ENCODE measurements at places on chromosomes 5 and 9.

DNA sequence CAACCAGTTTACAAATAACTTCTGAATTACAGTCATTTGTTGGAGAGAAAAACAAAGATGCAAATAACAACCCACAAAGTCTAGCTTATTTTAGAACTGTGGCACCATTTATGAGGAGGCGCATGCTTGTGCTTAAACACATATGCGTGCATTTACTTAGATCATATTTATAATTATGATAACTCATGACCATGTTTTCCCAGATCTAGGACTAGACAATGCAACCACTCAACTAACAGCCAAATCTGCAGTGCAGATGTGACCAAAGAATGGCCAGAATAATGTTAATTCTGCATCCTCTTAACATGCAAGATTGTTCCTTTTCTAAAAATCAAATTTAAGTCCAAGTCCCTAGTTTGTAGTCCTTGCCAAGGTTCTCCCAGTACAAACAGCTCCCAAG is 167.3 kb upstream of the FST start:
- DNase-seq = no peak

- DNase-seq = no peak
Measured at GRCh38 chr5:75203604-75204003, 33.1 kb downstream of the ANKRD31 start.

DNA sequence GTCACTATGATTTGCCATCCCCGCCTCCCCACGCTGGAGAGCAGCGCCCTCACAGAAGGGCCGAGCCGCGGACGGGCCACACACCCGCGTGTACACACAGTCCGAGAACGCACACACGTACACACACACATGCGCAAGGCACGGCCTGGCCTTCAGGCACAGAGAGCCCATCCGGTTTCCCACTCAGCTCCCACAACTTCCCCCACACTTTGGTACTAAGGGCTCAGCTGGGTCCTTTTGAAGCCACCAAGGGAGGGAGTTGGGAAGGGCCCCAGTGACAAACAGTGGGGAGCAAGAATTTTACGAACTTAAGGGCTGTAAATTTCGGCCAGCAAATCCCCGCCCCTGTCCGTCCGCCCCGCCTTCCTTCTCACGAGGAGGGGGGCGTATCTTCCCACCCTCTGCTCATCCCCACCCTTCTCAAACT is 133.3 kb upstream of the HAND1 start:
- no peak for DNase-seq

DNA sequence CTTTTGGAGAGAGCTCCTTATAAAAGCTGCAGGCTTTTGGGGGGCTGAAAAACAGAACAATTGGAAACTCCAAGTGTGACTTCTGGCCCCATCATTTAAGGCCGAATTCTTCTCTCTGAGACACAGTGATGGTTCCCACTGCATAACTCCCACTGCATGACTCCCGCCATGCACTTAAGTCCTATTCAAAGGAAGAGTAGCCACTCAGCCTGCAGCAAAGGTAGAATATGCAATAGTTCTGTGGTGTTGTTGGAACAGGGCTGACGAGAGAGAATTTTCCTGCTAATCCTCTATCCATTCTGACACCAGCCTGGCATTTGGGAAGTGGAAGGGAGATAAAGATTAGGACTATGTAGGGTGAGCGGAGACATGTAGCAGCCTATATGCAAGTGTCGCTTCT is 185.6 kb upstream of the ZNF462 start:
- no peak for DNase-seq

GRCh38 chr5:95262933-95263660 is 21.8 kb downstream of the MCTP1 start:
- no peak for DNase-seq

Data from NCI-H1694 treated with DMSO at 0.1 percent for 48 hours (cell line).